ENCODE measurements at places on chromosomes 1 and 21.

DNA sequence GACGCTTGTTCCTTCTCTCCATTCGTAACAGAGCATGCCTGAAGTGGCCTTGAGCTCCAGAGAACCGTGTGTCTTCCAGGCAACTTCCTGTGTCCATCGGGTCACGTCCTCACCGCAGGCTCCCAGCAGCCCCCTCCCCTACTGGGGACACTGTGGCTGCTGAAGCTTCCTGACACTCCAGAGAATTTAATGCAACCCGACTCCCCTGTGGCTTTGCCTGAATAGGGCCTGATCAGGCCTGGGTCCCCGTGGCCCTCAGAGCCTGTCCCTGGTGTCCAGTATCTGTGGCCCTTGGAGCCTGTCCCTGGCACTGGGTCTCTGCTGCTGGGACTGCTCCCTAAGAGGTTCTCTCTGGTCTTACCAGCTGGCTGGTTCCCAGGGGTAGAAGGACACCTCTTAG lies 219.7 kb upstream of the VAMP3 start:
- no peak overlapping the region for H3K4me3 ChIP-seq
- no peak for DNase-seq
- H3K36me3 ChIP-seq = no peaks in the 10 kb centered on the region

GRCh38 chr1:92485381-92486250 lies 1.1 kb downstream of the GFI1 start:
- peak overlapping the region; percentile 92 for H3K4me3 ChIP-seq
- H3K27me3 ChIP-seq = peaks cover 28% of the 10 kb centered on the region
- DNase-seq = peak; percentile 58
- no peaks in the 10 kb centered on the region for H3K36me3 ChIP-seq

GRCh38 chr21:37658817-37659458 lies 257.3 kb downstream of the KCNJ6 start:
- no peaks in the 10 kb centered on the region for H3K4me1 ChIP-seq
- DNase-seq = no peak
- H3K4me3 ChIP-seq = no peak overlapping the region

DNA sequence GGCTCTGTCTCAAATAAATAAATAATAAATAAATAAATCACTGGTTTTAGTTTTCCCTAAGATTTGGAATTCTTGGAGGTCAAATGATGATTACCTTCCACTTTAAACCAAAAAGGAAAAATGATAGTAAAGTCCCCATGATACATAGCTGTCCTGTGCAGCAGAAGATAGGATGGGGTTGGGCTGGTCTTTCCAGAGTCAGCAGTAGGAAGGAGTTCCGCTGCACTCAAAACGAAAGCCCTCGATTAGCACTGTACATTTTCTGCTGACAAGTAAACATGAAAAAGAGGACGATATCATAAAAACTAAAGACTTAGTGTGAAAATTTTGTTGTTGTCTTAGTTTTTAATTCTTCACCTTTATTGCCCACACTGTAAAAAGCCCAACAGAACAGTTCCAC lies 79.7 kb downstream of the ATP5PO start:
- no peak overlapping the region for H3K4me3 ChIP-seq
- H3K27me3 ChIP-seq = peaks cover 2% of the 10 kb centered on the region
- H3K36me3 ChIP-seq = no peaks in the 10 kb centered on the region
- no peaks in the 10 kb centered on the region for H3K4me1 ChIP-seq
- no peak for DNase-seq

GRCh38 chr1:9615316-9616063 lies 26.8 kb downstream of the TMEM201 start:
- no peak overlapping the region for H3K27ac ChIP-seq
- peak; percentile 53 for DNase-seq
- peaks cover 2% of the 10 kb centered on the region for H3K27me3 ChIP-seq
- H3K36me3 ChIP-seq = peaks cover 5% of the 10 kb centered on the region

DNA sequence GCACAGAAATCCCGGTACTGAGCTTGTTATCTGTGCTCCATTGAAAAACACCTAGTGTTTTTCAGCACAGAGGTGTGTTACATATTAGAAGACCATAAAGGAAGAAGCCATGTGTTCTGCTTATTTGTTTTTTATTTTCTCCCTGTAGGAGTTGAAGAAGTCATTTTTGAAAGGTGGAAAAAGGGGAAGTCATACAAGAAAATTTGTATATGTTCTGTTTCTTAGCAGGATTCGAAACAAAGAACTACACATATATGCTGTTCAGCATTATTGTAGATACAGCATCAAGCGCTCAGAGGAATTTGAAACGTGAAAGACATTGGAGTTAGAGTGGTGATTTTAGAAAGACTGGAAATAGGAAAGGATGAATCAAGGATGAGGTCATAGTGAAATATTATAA lies 345.3 kb upstream of the ADGRL2 start:
- H3K4me1 ChIP-seq = no peaks in the 10 kb centered on the region
- no peak overlapping the region for H3K4me3 ChIP-seq
- DNase-seq = no peak

DNA sequence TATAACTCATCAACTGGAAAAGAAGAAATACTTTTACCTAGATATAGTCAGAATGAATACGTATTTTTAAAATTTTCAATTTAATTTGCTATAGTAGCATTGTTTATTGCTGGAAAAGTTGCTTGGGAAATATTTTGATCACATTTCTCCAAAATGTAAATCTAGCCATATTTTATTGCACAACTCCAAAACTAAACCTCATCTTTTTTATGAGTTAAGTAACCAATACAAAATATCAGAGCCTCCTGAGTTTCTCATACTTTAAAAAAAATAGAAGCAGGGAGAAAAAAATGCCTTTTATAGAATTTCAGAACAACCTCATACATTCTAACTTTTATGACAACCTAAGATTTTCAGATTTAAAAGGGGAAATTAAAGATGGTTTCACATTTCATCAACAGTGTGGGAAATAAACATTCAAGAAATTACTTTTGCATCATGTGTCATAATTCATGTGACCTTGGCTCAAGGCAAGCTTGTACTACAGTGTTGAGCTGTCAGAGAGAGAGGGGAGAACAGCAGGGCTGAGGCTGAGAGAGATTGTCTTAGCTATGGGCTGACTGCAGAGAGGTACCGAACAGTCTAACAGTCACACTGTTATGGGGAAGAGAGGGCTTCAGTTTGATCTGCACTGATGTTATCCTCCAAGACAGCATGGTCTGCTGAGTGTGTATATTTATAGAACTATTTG lies 519.0 kb downstream of the LTN1 start:
- H3K27me3 ChIP-seq = no peaks in the 10 kb centered on the region
- peaks cover 9% of the 10 kb centered on the region for H3K4me1 ChIP-seq
- no peaks in the 10 kb centered on the region for H3K36me3 ChIP-seq
- no peak overlapping the region for H3K27ac ChIP-seq

GRCh38 chr1:206905295-206906164 lies 8.3 kb downstream of the IL24 start:
- peak overlapping the region; percentile 49 for H3K4me3 ChIP-seq
- H3K36me3 ChIP-seq = peaks cover 43% of the 10 kb centered on the region
- peaks cover 53% of the 10 kb centered on the region for H3K4me1 ChIP-seq

DNA sequence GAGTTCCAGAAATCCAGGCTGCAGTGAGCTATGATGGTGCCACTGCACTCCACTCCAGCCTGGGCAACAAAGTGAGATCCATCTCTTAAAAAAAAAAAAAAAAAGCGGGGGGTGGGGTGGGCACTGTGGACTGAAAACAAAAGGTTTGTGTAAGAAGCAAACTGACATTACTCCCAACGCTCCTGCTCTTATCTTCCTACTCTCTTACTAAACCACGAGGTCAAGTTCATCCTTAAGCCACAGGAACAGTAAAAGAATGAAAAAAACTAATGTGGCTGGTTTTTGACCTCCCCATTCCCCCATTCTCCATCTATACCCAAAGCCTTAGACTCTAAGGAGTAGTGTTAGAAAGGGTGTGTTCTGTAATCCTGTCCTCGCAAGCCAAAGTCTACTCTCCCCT lies 30.8 kb downstream of the TFAP2E start:
- no peak for DNase-seq
- no peaks in the 10 kb centered on the region for H3K27me3 ChIP-seq
- no peak overlapping the region for H3K4me3 ChIP-seq
- peaks cover 5% of the 10 kb centered on the region for H3K4me1 ChIP-seq
- H3K27ac ChIP-seq = no peak overlapping the region

DNA sequence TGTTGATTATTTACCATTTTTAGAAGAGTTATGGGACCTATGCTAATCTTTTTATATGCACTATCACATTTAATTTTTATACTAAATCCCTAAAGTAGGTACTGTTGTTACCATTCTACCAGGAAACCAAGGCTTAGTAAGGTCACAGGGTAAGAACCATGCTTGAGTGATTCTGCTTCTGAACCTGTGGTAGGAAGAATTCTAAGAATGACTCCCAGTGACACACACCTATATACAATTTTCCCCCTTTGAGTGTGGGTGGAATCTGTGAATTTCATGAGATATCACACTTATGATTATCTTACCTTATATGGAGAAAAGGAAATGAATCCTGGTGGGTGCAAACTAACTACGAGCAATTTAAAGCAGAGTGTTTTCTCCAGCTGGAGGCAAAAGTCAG lies 391.0 kb downstream of the USH2A start:
- no peaks in the 10 kb centered on the region for H3K4me1 ChIP-seq
- no peak overlapping the region for H3K27ac ChIP-seq
- H3K4me3 ChIP-seq = no peak overlapping the region
- DNase-seq = no peak

DNA sequence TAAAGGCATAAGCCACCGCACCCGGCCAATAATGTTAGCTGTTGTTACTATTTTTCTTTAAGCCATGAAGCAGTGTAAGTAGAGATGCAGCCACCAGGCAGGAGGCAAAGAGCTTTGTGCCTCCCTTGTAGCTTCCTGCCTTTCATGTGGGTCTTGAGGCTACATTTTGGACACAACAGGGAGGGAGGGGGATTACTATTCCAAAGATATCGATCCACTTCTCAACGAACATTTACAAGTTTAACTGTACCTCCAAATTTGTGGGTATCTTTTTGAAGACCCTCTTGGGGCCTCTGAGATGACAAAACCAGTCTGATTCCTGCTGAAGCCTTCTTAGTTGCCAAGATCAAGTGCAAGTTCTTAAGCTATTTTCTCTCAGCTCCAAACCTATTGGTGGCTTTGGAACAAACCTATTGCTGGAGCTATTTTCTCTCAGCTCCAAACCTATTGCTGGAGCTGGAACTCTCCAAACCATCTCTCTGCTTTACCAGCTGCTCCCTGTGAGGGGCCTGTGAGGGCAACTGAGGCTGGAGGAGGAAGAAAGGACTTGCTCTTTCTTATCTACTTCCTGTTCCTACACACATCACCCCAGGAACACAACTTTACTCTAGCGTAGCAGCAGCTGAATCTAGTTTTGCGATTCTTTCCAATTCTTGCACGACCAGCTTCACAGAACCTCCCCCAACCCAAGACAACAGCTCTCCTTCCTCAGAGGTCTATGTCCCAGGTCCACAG lies 16.1 kb upstream of the RCAN3 start:
- peak overlapping the region; percentile 12 for H3K27ac ChIP-seq
- H3K27me3 ChIP-seq = no peaks in the 10 kb centered on the region
- peaks cover 10% of the 10 kb centered on the region for H3K4me1 ChIP-seq
- no peak for DNase-seq
- H3K36me3 ChIP-seq = peaks cover 2% of the 10 kb centered on the region
- H3K4me3 ChIP-seq = no peak overlapping the region

DNA sequence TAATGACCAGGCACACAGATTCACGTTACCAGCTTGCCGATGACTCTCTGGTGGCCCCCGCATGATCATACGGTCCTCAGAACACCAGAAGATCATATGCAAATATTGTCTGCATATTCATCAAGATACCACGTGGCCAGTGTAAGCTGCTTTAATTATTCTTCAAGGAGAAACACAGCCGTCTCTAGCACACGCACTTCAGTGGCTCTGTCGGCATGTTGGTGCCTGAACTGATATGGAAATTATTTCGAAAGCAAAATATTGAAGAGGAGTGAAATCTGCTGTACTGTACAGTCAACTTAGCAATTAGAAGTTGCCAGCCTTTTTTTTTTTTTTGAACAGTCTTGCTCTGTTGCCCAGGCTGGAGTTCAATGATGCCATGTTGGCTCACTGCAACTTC lies 5.9 kb upstream of the KIF26B start:
- no peak for DNase-seq
- H3K36me3 ChIP-seq = no peaks in the 10 kb centered on the region
- H3K27ac ChIP-seq = no peak overlapping the region
- H3K4me3 ChIP-seq = no peak overlapping the region
- H3K27me3 ChIP-seq = peaks cover 19% of the 10 kb centered on the region

DNA sequence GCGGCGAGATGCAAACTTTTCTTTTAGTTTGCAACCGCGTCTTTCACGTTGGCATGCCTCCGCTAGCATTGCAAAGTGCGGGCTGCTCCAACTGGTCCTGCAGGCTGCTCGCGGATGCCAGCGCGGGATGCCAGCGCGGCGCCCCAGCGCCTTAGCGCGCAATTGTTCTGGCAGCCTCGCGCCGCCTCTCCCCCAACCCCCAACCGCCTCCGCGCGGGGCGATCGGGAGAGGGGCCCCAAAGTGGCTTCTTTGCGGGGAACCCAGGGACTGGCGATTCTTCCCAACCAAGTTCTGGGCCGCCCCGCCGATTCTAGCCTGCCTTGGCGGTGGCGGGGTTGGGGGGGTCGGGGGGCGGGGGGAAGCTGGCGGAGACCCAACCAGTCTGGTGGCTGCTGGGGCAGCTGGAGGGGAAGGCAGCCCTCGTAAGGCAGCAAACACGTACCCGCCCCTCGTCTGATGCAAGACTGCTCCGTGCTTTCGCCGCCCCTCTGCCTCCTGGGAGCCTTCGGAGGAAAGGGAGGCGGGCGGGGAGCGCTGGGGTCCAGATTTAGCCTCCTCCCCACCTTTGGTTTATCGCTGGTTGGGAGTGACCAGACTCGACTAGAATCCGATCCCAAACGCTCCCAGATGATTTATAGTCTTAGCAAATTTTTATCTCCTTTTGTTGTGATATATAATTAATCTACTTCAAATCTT lies 756 bp downstream of the PHGDH start:
- peak overlapping the region; percentile 87 for H3K4me3 ChIP-seq
- peaks cover 16% of the 10 kb centered on the region for H3K4me1 ChIP-seq
- peaks cover 3% of the 10 kb centered on the region for H3K27me3 ChIP-seq
- H3K36me3 ChIP-seq = no peaks in the 10 kb centered on the region
- peak overlapping the region; percentile 43 for H3K27ac ChIP-seq

- H3K4me3 ChIP-seq = no peak overlapping the region
- no peak overlapping the region for H3K27ac ChIP-seq
These were observed 46.5 kb downstream of the ETS2 start for GRCh38 chr21:38852278-38852677.

Measured in memory B cell (primary cell).